ENCODE measurements at places on chromosomes 7 and 10.

DNA sequence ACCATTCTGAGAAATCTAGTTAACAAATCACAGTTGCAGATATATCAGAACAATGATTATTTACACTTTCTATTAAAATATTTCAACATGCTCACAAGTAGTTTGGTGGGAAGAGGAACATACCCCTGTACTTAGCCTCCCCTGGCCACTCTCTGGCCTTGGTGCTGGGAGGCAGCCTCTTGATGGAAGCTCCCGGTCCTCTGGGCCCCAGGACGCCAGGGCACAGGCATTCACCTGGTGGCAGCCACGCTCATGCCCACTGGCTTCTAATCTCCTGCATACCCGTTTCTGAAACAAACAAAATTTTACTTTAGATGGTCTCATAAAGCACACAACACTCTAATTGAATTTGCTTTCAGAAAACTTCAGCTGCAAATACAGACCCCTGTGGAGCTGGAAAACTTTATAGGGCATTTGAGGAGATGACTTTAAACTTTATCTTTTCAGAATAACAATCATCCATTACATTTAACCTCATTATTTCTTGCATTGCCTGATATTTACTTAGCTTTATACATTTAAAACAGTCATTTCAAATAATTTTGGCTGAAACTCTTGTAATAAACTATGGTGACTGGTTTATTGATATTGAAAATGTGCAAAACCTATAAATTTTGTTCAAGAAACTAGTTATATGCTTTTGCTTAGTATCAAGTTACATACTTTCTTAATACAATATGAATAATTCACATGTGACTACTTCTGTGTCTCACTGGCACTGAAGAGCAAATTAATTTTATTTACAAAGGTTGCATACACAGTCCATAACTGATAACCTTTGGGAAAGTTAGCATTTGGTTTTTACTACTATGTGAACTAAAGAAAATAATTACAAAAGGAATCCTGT is 30.8 kb downstream of the C10orf143 start:
- DNase-seq: no peak

- DNase-seq: no peak
These were observed 20.0 kb upstream of the ARPC1A start for GRCh38 chr7:99305473-99306260.

GRCh38 chr10:78975926-78976325 is 92.8 kb upstream of the ZMIZ1 start:
- no peak for DNase-seq

DNA sequence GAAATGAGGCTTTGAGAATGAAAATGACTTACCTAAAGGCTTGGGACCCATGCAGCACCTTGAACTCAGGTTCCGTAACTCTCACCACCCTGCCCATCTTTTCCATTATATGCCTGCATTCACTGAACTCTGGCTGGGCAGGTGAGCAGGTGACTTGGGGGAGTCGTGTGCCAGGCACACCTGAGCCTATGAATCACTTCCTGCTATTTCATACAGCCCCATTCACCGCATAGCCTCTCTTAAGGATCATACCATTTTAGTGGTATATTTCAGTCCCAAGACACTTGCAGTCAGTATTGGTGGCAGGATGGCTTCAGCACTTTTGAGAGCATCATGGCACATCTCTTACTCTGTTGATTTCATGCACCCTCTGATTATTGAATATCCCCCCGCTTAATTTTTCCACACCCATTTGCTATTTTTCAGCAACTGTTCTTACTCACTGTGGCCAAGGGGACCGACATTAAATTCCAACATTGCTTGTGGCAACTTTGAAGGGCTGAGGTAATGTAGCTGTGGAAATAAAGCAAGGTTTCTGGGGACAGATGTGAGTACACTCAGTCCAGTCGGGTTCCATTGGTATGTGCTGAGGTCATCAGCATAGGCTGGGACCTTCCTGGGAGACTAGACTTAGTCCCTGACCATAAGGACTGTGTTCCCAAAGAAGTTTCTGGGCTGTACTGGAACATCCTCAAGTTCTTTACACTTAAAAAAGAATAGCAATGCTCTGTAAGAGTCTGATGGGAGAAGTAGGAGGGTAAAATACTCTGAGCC is 39.8 kb upstream of the ZNF438 start:
- DNase-seq: no peak

DNA sequence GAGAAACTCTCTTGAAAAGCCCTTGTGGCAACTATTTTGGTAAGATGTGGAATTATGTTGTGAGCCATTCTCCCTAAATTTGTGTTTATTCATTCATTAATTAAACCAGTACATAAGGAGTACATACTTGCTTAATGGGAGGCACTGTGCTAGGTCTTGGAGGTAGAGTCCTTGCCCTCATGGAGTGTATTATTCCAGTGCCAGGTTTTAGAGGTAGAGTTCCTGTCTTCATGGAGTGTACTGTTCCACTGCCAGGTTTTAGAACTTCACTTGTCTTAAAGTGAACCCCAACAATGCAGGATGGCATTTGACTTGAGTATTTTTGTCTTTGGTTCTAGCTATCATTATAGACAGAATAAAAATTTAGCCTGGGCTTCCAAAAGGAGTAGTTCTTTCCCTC is 8.8 kb downstream of the MXI1 start:
- no peak for DNase-seq

- no peak for DNase-seq
These were observed 9.8 kb downstream of the CEP41 start for GRCh38 chr7:130430841-130431666.

DNA sequence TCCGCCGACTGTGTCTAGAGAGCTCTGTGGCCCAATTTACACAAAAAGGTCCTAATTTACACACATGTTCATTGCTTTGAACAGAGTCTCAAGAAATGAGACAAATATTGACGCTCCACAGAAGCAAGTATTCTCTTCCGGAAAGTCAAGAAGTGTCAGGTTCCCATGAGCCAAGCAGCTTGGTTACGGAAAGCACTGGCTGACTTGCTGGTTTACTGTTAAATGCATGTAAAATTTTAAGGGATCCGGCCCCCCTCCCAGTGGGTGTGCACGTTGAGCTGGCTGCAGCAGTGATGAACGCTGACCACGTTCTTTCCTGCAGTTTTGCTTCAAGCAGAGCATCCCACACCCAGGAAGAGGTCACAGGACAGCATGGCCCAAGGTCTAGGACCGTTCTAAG is 76.8 kb downstream of the DIP2C start:
- no peak for DNase-seq

- DNase-seq: no peak
These were observed 2.3 kb upstream of the PNPLA8 start for GRCh38 chr7:108528183-108528712.

DNA sequence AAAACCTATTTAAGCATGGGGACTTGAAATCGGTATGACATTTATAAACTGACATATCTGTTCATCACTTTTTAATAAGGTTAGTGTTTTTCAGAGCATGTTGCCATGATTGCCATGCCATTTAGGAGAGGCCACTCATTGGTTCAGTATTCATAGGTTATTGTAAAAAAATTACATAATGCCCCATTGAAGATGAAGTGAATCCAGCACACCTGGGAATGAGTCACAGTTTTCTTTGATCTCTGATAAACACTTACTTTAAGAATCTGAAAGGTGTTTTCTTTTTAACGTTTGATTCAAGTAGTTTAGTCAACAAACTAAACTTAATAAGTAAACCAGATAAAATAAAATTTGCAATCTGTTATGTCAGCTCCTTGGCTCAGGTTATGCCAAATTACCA is 278.3 kb downstream of the ARL4A start:
- DNase-seq: no peak

- no peak for DNase-seq
These were observed 47.0 kb downstream of the CDH23 start for GRCh38 chr10:71443676-71444075.

DNA sequence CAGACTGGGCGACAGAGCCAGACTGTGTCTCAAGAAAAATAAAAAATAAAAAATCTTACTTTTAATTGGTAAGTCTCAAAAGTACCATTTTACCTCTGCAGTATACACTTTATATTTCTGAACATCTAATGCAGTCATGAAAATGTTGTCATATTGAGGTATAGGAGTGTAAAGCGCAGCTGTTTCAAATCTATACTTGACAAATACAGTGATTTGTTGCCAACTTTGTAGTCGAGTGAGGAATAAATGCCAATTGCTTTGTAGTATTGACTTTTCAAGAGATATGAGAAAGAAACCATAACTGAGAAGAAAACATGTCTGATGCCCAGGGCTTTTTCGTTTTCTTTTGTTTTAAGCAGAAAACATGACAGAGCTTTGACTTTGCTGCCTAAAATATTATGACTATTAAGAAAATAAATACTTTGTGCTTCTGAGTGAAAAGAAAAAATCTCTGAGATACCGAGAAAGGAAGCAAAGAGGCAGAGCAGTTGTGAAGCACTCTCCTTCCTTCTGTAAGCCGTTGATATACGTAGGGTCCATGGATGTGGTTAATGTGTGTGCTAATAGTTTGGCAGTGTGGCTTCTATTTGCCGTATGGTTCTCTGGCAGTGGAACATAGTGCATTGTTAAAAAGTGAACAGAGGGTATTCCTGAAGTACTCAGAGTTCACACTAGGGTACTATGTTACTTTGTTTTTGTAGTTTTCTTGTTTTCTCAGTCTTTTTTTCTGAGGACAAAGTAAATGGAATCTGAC is 38.2 kb downstream of the AVL9 start:
- DNase-seq: no peak

Measured in activated CD8-positive, alpha-beta memory T cell treated with anti-CD3 and anti-CD28 coated beads for 1 hour (primary cell).